ENCODE measurements at places on chromosomes 3 and 15.

GRCh38 chr15:62899090-62899493 is 143.5 kb upstream of the TPM1 start:
- DNase-seq: no peak

DNA sequence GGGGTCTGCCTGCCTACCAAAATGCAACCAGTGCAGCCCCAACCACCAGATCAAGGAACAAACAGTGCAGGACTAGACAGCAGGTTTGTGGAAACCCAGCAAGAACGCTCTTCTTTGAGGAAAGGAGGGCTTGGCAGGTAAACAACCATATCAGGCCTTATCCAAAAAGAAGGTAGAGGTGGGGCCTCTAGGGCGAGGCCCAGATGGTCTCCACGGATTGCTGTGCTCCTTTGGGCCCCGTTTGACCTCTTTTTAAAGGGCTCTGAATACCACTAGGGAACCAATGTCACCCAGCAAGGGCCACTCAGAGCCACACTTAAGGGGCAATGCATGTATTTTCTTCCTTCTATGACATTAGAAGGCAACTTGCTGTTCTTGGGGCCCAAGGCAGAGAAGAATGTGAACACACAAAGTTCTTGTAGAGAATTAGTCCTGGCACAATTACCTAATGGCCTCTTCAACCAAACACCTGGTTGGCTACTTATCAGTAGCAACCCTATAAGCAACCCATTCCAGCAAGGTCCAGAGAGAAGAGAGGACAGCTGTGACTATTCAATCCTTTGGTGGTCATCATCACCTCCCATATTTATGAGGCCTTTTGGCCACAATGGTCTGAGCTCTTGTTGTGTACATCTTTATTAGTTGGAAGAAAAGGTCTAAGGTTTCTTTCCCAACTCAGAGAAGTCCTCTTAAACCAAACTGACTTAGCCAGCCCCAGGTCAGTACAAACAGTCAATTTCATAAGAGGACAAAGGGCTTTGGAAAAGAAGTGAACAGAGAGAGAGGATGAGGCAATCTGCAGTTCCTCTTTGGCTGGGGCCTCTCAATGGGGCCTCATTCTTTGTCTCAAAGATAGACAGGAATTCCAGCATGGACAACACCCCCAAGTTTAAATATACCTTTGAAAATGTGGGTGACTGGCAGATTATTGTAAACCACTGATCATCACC is 36.0 kb downstream of the FOXP1 start:
- no peak for DNase-seq

DNA sequence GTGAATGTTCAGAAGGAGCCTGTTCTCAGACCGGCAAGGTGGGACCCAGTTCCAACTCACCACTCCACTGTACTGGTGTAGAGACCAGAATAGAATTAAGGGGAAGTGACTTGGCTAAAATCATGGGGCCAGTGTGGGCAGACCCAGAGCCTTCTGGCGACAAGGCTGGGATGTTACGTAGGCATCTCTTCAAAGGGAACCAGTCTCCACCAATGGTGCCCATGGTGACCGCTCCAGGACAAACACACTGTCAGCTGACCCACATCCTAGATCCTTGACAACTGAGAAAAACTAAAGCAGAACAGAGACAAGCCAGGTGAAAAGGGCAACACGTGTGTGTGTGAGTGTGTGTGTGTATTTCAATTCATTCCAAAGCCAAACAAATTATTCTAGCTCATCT is 321.7 kb upstream of the FRG2C start:
- DNase-seq: no peak

DNA sequence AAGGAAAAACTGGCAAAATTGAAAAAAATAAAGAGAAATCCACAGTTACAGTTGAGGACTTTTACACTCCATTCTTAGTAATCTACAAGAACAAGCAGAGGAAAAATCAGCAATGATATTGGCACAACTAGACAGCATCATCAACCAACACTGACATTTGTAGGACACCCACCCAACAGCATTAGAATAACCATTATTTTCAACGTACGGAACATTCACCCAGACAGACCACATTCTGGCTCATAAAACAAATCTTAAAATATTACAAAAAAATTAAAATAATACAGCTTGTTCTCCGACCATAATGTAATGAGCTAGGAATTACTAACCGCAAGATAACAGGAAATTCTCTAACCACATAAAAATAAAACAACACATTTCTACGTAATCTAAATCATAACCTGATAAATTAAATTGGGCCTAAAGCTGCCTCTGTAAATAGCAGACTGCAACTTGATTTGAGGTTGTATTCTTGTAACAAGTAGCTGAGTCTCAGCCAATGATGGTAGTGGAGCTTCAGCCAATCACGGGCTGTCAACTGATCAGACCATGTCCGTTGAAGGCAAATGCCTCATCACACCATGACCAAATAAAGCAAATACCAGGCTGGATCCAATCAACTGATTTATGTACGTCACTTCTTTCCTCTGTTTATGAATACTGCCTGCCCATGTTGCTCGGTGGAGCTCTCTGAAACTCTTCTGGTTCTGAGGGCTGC is 9.2 kb downstream of the PLSCR4 start:
- no peak for DNase-seq

GRCh38 chr15:33084661-33085060 is 109.9 kb downstream of the FMN1 start:
- DNase-seq: no peak

GRCh38 chr15:73655724-73656123 is 22.5 kb upstream of the NPTN start:
- no peak for DNase-seq

- peak; percentile 22 for DNase-seq
Observed at GRCh38 chr3:104359546-104359945, 1007.2 kb upstream of the ALCAM start.

GRCh38 chr3:55544219-55544618 is 57.1 kb upstream of the WNT5A start:
- DNase-seq: no peak

- no peak for DNase-seq
Observed at GRCh38 chr3:172106989-172107388, 67.6 kb downstream of the FNDC3B start.

DNA sequence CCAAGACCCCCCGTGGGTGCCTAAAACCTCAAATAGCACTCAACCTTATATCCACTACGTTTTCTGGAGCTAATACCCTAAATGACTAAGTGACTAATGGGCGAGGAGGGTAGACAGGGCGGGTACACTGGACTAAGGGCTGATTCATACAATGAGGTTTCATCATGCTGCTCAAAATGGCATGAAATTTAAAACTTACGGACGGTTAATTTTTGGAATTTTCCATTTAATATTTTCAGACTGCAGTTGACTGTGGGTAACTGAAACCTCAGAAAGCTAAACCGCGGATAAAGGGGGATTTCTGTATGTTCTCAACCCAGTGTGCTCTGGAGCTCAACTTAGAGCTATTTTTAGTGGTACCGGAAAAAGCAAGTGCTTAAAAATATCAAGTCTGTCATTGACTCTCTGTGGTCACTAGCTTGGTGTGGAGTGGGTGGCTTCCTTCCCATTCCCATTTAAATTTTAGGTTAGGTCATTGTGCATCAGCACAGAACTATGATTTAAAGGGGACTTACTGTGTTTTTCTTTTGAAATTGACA is 72.9 kb downstream of the LRRC28 start:
- peak; percentile 20 for DNase-seq

Data from iPS-NIHi11 (cell line).